ENCODE measurements at places on chromosomes 11 and 22. TPM values are rescaled to one million over a fixed set of nuclear protein-coding genes. Genes with fewer than 3 reads are reported as not detected.

- peaks cover 5% of the 10 kb centered on the region for H3K4me1 ChIP-seq
- H3K27ac ChIP-seq, result no peak overlapping the region
- no peak for DNase-seq
- no peak overlapping the region for H3K4me3 ChIP-seq
- H3K27me3 ChIP-seq, result no peaks in the 10 kb centered on the region
These were observed 25.8 kb downstream of the RCN1 start for GRCh38 chr11:32116668-32117067.

DNA sequence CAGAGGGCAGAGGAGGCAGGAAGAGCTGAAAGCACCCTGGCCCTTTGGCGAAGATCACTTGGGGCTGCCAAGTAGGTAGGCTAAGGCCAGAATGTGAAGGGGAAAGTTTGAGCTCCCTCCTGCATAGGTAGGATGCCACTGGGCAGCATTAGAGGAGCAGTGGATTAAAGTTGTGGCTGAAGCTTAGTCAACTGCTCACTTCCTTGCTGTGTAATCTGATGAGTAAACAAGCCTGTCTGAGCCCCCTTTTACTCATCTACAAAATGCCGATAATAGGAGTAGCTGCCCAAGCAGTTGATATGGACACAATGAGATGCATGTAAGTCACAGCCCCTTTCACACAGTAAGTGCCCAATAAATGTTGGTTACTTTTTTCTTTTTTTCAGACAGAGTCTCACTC is 216.4 kb downstream of the MN1 start:
- H3K27ac ChIP-seq, result no peak overlapping the region
- H3K27me3 ChIP-seq, result peaks cover 2% of the 10 kb centered on the region
- no peak for DNase-seq
- H3K4me3 ChIP-seq, result no peak overlapping the region

DNA sequence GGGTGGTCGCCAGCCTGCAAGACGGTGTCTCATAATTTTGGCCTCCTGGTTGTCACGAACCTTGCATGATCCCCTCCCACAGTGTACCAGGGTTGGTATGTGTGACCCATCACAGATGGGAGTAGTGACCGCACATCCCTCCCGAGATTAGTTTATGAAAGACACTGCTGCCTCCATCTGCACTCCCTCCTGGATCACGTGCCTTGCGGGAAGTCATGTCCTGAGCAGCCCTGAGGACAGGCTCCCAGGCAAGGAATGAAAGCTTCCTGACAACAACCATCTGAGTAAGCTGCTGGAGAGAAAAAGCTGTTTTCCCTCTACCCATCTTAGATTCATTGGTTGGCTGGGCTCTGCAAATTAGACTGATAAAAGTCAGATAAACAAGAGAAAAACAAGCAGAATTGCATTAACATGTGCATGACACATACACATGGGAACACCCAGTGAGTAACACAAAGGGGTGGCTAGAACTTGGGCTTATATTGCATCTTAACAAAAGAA is 14.4 kb upstream of the PAMR1 start:
- no peaks in the 10 kb centered on the region for H3K4me1 ChIP-seq
- DNase-seq, result no peak
- H3K27ac ChIP-seq, result no peak overlapping the region

Gene BIRC3
- total RNA-seq, result 102 TPM

DNA sequence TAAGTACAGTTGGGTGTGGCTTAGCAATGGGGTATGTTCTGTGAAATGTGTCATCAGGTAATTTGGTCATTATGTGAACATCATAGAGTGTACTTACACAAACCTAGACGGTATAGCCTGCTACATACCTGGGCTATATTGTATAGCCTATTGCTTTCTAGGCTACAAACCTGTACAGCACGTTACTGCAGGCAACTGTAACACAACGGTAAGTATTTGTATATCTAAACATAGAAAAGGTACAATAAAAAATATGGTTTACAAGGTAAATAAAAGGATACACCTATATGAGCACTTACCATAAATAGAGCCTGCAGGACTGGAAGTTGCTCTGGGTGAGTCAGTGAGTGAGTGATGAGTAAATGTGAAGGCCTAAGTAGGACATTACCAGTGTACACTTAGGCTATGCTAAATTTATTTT is 73.1 kb upstream of the GDPD4 start:
- no peak overlapping the region for H3K4me3 ChIP-seq
- DNase-seq, result no peak
- H3K27me3 ChIP-seq, result no peaks in the 10 kb centered on the region

DNA sequence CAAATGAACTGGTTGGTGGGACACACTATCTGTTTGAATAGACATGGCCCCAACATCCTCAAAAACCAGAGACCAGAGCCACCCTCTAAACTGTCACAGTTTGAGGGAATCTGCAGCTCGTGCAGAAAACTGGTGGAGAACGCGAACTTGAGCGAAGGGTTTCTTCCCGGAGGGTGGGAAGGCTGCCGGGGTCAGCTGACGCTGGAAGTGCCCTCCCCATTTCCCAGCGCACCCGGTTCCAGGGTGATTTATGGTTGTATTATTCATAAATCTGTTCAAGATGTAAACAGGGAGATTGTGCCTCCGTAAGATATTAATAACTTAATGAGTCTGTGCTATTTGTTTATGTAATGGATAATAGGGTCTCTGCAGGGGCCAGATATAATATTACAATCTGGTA is 1396.7 kb downstream of the BRD1 start:
- H3K36me3 ChIP-seq, result no peaks in the 10 kb centered on the region
- no peak for DNase-seq
- H3K27ac ChIP-seq, result no peak overlapping the region
- no peaks in the 10 kb centered on the region for H3K4me1 ChIP-seq
